M059J (cell line): ENCODE measurements at places on chromosomes 2 and 18.

DNA sequence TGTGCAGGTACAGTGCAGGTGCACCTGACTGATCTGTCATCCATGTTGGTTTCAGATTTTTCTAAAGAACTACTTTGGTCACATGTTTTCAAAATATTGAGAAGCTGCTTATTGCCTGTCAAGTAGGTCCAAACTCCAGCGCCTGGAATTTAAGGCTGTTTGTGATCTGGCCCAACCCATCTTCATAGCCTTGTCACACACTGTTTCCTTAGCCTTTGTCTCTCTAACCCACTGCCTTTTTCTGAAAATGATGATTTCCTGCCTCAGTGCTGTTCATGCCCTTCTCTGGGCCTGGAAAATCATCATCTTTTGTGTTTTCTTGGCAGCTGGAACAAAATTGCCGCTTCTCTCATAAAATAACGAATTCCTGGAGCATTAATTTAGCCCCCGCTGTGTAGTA lies 7.2 kb downstream of the LIMS1 start:
- no peak for DNase-seq

- peak; percentile 13 for DNase-seq
Measured at GRCh38 chr2:7685342-7686015, 768.3 kb downstream of the RNF144A start.

DNA sequence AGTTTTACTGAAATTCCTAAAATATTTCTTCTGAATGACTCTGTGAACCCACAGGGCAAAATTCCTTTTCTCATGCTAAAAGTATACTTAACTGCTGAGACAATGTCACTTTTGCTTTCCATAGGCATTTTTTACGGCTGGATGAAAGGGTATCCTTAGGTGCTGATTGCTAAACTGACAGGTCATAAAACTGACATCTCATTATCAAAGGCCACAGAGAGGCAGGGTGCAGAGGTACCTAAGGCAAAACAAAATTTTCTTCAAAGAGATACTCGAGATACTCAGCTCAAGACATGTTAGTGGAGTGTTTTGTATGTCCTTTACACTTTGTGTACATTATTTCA lies 62.0 kb upstream of the WDR75 start:
- DNase-seq = peak; percentile 75

- no peak for DNase-seq
Measured at GRCh38 chr2:221050020-221050795, 521.9 kb downstream of the EPHA4 start.

GRCh38 chr2:106816974-106817373 lies 69.0 kb downstream of the ST6GAL2 start:
- DNase-seq = no peak

GRCh38 chr2:4483050-4483449 lies 779.7 kb downstream of the DCDC2C start:
- DNase-seq = no peak

DNA sequence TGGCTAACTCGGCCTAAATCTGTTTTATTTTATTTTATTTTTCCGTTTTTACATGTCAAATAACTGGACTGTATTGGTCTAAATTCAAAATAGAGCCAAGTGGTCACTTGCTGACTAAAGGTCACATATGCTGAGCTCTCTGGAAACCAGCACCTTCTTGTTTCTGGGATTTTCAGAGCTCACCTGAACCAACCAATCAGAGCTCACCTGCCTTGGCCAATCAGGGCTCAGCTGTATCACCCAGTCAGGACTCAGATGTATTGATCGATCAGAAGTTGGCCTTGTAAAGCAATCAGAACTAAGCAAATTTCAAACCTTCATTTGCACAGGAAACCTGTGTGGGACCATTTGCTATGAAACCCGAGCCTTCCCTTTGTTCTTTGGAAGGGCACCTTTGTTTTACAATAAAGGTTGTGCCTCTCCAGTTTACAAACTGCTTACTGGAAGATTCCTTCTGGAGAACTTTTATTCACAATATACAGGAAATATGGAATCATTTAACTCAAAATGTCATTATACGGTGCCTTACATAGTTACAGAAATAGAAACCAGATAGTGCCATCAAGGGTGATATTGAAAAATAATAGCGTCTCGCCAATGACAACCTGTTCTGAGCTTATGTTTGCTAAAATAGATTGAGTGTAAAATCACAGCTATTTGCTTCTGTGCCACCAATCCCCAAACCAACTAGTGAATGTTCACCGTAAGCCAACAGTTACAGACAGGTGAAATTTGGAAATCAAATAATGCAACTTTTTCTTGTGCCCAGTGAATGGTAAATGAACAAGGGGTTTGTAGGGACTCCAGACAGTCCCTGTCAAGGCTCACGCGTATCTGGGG lies 17.3 kb upstream of the PSD4 start:
- peak; percentile 7 for DNase-seq

DNA sequence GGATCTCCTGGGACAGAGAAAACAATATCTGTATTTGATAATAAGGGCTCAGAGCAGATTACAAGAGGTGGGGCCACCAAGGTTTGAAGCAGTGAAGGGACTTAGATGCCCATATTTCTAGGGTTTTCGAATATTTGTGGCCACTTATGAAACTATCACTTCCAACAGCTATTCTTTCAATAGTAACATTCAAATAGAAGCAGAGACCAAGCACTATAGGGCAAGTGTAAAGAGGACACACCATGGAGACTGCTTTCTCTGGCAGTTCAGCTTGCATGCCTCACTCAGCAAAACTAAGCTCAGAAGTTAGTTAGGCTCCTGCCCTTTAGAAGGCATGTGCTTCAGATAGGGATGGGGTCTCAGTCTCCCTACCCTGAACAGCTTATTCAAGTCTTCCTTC lies 10.3 kb downstream of the PSTPIP2 start:
- DNase-seq = no peak

DNA sequence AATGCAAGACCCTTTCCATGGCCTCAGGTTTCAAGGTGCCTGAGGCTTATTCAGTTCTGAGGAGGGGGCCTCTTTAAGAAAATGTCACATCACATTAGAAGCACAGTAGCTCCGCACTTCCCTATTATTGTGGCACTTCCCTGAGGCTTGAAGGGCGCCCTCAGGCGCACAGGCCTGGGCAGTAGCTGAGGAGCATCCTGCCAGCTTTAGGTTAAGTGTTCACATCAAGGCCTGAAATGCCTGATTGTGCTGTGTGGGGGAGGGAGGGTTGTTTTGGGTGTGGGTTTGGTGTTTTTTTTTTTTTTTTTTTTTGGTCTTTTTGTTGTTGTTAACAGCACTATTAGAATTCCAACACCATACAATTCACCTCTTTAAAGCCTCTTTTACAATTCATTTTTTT lies 107.9 kb downstream of the CABLES1 start:
- DNase-seq = no peak

GRCh38 chr2:226526716-226527115 lies 272.9 kb downstream of the IRS1 start:
- DNase-seq = no peak

DNA sequence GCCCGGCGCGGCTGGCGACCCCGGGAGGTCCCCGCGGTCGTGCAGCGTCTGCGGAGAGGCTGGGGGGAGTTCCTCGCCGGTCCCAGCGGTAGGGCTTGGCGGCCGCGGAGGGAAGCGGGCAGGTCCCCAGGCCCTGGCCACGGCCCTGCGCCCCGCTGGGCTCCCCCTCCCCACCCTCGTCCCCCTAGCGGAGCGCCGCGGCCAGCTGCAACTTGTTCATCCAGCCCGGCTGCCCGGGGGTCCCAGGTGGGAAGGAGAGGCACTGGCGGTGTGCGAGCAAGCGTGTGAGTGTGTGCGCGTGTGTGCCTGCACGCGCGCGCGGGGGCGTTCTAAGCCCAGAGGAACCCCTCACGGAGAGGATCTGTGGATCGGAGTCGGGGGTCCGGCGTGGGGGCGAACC lies 1.3 kb downstream of the PTPRM start:
- DNase-seq = no peak
